Amygdala (tissue), 56 donors: ENCODE measurements at places on chromosomes 5 and 9.
A peak's percentile ranks its signal among the peaks of the same experiment; 100 is the strongest.

DNA sequence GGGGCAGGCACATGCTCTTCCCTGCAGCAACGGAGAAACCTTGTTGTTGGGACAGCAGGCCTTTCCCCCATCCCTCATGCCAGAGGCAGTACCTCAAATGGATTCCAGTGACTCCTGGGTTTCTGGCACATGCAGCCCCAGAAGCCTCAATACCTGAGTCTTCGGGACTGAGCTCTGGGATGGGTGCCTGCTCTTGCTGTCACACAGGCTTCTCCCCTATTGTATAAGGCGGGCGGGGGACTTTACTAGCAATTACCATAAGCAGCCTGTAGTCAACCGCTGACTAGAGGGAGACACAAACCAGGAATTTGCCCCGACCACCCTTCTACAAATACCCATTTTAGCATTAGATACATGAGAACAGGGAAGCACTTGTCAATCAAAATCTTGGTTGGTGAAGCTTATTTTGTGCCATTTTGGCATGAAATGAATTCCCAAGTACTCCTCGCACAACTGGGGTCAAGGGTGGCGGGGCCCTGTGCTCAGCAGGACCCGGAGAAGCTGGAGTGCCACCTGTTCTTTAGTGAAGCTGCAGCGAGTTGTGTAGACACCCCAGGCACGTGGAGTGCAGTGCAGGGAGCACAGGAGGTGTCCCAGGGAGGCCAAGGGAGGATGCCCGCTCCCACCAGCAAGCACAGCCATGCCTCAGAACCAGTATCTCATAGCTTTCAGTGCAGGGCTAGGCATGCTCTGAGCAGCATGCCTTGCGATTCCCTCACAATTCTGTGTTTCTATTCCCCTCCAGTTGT, 21.2 kb downstream of the S1PR3 start:
- DNase-seq: no peak

DNA sequence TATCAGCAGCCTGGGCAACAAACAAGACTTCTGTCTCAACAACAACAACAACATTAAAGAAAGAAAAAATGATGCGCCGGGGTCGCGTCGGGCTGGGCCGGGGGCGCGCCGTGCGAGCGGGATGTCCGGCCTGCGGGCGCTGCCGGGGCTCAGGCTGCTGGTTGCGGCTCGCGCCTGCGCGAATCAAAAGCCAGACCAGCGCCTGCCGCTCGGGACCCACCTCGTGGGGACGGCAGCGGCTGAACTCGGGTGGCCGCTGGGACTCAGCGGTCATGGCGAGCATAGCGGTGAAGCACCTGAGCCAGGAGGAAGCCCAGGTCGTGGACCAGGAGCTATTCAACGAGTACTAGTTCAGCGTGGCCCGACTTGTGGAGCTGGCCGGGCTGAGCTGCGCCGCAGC, 11.9 kb upstream of the NHP2 start:
- no peak for DNase-seq

- peak; percentile 42 for DNase-seq
Observed at GRCh38 chr9:35859310-35859989, 10.8 kb downstream of the OR13J1 start.

DNA sequence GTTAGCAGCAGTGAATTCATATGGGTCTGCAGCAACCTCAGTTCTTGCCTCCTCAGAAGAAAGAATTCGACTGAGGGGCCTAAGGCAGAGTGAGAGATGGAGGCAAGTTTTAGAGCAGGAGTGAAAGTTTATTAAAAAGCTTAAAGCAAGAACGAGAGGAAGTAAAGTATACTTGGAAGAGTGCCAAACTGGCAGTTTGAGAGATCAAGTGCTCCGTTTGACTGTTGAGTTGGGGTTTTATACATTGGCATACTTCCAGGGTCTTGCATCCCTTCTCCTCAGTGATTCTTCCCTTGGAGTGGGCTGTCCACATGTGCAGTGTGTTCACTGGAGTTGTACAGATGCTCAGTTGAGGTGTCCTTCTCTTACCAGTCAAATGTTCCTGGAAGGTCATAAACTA, 203.6 kb downstream of the SPATA31D1 start:
- no peak for DNase-seq

DNA sequence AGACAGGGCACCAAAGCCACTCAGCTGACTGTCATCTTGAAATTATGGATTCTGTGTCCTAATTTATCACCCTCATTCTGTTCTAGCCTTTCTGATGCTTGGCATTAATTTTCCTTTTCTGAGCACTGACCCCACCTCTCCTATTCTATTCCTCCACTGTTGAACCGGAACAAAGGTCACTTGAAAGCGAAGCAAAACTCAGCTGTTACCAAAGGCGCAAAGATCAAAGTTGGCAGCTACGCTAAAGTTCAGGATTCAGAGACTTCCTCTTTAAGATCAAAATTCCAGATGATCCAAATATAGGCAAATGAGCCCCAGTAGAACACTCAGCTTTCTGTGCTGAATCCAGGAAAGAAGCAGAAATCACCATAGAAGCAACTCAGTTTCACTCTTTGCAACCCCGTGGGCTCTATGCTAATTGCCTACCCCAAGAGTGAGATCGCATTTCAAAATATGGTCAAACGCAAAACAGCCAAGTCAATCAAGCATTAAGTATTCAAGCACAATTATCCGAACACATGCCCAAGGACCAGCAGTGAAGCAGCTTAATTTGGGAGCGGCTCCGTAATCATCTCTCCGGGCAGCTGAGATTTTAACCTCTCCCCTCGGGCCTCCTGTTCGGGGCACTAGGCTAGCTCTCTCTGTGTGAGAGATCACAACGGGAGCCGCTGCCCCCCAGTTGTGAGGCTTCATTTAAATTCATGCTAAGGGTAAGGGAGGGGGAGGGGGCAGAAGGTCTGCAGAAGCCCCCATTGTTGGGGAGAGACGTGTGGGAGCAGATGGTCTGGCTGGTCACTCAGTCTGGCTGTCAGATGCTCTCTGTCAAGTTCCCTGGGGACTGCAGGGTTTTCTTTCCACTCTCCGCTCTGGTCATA, 288.6 kb downstream of the ELAVL2 start:
- peak; percentile 31 for DNase-seq

- no peak for DNase-seq
Observed at GRCh38 chr5:166102947-166103346, 2188.5 kb upstream of the WWC1 start.

- DNase-seq: no peak
Observed at GRCh38 chr5:72234868-72235267, 85.2 kb downstream of the MRPS27 start.

- DNase-seq: no peak
Observed at GRCh38 chr9:109086221-109086620, 33.5 kb downstream of the TMEM245 start.

DNA sequence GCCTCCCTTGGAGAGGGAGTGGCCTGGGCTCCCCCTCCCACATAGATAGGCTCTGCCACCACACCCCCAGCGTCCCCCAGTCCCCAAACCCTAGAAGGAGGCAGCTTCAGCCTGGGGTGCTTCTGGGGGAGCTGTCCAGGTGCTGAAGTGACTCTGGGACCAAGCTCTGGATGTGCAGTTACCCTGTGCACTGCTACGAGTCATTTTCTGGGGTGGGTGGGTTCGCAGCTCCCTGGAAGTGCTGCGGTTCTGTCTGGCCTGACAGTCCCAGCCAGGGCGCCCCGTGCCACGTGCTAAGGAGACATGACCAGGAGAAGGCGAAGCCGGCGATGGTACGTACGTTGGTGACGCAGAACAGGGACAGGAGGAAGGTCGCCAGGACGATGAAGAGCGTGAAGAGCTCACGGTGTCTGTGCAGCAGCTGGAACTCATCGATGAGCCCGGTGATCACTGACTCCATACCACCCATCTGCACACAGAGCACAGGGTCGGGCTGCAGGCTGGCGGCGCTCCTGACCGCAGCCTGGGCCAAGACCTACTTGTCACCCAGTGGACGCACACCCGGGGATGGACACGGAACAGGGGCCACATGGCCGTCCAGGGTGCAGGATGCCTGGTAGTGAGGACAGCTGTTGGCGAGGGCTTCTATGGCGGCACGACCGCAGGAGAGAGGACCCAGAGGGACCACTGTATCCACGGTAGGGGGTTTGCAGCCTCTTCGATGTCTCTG, 35.7 kb downstream of the SLC6A3 start:
- DNase-seq: no peak

DNA sequence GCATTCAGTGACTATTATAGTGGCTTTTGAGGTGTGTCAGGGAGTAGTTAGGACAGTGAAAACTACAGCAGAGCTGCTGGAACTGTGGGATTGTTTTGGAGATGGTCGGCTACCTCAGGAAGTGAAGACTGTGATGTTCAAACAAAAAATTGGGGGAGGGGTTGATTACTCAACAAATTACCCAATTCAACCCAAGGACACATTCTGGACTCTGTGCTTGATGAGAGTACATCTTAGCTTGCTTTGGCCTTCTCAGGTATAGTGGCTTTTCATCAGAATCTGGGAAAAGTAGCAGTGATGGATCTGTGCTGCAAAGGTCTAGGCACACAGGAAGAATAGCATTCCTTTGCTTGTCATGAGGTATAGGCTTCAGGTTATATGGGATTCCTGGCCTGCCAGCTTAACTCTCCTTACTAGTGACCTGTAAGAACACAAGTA, 47.0 kb downstream of the SLC44A1 start:
- no peak for DNase-seq

- DNase-seq: no peak
Observed at GRCh38 chr9:128903871-128904620, 16.7 kb upstream of the PHYHD1 start.

GRCh38 chr5:117679046-117679445, 1104.4 kb upstream of the SEMA6A start:
- DNase-seq: no peak

DNA sequence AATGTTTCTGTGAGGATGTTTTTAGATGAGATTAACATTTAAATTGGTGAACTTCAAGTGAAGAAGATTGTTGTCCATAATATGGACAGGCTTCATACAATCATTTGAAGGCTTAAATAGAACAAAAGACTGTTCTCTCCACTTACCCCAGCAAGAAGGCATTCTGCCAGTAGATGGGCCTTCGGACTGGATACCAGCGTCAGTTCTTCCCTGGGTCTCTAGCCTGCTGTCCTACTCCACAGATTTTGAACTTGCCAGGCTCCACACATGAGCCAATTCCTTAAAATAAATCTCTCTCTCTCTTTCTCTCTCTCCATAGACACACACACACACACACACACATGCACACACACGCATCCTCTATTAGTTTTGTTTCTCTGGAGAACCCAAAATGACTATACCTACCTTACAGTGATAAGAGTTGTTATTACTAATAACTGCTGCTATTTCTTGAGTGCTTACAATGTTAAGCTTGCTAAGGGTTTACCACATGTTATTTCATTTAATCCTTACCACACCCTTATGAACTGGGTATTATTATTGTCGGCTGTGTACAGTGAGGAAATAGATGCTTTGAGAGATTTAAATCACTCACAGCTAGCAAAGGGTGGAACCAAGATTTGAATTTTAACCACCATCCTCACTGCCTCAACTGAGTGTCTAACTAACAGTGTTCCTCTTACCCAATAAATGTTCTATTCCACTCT, 19.8 kb upstream of the IQGAP2 start:
- DNase-seq: no peak

GRCh38 chr5:83184534-83184933, 107.2 kb downstream of the XRCC4 start:
- no peak for DNase-seq

- DNase-seq: peak; percentile 83
Observed at GRCh38 chr5:52997424-52997823, 8.3 kb downstream of the ITGA2 start.

DNA sequence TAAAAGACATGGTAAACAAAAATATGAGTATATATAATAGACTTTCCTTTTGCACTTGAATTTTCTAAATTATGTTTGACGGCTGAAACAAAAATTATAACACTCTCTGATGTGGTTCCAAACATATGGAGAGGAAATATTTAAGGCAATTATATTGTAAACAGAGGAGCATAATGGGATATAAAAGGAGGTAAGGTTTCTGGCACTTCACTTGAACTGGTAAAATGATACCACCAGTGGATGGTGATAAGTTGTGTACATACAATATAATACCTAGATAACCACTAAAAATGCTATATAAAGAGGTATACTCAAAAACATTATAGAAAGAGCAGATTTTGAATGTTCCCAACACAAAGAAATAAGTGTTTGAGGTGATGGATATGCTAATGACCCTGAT, 192.9 kb upstream of the RAD23B start:
- no peak for DNase-seq

DNA sequence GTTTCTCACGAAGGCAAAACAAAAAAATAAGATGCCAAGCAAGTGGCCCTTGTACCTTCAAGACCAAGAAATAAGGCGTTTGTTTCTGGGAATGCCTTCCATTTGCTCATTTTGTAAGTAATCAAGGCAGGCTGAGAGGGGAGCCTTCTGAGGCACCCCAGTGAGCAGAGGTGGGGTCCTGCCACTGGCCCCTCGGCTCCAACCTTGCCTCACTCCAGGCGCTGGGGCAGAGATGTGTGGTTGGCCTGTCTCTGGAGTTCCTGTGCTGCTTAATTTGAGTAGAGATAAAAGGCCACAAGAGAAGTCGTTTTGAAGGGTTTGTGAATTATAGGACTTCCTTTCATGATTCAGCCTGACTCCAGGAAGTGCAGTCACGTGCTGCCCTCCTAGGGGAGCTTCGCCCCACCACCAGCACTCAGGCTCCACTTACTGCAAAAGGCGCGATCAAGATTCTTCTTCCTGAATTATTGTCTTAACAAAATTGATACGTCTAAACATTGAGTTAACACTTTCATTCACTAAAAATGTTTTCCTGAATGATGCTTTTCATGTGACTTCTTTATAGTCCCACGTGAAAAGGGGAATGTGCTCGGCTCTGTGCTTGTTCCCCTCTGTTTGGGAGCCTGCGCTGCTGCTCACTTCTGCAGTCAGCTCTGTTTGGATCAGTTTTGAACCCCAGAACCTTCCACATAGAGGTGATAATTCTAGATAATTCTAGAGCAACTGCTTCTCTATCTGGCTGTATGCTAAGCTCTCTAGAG, 13.7 kb downstream of the SYK start:
- no peak for DNase-seq
